ENCODE measurements at places on chromosomes 2 and 18.

GRCh38 chr2:18903750-18904149 is 314.4 kb upstream of the NT5C1B start:
- DNase-seq, result no peak

DNA sequence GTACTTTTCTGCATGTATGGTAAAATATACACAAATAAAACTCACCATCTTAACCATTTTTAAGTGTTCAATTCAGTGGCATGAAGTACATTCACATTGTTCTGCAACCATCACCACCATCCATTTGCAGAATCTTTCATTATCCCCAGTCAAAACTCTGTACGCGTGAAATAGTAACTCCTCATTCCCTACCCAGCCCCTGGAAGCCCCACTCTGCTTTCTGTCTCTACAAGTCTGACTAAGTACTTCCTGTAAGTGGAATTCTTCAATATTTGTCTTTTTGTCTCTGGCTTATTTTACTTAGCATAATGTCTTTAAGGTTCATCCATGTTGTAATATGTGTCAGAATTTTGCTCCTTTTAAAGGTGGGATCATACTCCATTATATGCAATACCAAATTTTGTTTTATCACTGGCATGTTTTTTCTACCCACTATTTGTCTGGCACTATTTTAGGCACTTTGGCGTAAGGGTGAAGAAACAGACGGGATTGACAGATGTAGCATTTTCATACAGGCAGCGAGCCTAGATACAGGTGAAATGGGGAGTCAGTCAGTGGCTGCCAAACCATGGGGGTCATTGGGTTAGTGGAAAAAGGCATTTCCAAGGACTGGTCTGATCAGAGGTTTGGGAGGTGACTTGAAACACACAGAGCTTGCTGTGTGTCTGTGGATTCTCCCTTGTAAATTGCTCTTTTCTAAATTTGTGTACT is 163.2 kb upstream of the MYCN start:
- no peak for DNase-seq

DNA sequence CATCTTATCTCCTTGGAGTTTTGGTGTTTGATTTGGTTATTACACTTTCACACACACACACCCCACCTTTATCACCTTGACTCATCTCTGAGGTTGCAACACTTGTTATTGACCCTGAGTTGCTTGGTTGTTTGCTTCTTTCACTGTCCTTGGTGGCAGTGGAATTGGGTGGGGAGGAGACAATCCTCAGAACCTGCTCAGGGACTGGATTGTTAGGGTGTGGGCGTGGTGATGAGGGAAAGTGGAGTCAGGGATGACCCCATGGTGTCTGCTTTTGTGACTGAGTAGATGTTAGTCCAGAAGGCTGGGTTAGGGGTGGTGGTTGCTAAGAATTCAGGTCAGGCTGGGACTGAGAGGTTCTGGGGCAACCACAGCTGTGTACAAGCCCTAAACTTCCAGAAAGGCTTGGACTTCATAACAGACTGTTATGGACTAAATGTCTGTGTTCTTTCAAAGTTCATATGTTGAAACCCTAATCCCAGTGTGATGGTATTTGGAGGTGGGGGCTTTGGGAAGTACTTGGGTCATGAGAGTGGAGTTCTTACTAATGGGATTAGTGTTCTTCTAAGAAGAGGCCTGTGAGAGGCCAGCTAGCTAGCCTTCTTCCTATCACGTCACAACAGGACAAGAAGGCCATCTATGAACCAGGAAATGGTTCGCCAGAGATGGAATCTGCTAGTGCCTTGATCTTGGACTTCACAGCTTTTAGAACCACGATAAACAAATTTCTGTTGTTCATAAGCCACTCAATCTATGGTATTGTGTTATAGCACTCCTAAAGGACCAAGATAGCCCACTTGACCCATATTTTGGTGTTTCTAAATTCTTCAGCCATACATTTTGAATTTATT is 3.4 kb upstream of the DIS3L2 start:
- DNase-seq, result no peak

- no peak for DNase-seq
Observed at GRCh38 chr2:31353179-31353578, 61.4 kb downstream of the XDH start.

DNA sequence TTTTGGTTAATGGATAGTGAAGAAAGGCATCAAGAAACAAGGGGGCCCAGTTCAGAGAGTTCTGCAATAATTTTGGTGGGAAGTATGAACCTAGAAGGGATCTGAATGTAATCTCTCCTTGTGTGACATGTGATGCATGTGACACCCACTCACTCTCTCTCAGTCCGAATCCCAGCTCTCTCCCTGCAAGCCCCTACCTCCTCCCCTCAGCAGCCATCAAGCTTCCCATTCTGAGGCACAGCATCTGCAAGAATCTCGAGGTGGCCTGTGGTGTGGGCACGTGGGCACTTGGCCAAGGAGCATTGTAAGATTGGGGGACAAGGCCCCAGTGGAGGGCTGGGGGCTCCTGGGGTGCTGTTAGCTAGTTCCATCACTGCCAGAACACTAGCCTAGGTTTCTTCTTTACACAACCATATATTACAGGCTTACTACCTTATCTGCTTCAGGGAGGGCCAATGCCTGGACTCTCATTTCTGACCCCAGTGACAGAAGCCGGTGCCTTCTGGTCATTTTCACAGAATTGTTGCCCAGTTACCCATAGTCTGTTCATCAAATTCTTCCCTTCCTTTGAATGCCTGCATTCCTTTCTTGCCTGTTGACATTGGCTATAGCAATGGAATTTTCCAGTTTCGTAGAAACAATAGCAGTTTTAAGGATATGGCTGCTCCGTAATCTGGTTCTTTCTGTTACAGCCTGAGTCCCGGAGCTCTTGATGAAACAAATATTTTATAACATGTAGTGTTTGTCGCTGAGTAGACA is 13.3 kb upstream of the LCLAT1 start:
- no peak for DNase-seq

GRCh38 chr2:70328921-70329561 is 27.2 kb upstream of the FAM136A start:
- DNase-seq, result no peak

GRCh38 chr18:11800566-11801334 is 50.5 kb upstream of the CHMP1B start:
- DNase-seq, result no peak

DNA sequence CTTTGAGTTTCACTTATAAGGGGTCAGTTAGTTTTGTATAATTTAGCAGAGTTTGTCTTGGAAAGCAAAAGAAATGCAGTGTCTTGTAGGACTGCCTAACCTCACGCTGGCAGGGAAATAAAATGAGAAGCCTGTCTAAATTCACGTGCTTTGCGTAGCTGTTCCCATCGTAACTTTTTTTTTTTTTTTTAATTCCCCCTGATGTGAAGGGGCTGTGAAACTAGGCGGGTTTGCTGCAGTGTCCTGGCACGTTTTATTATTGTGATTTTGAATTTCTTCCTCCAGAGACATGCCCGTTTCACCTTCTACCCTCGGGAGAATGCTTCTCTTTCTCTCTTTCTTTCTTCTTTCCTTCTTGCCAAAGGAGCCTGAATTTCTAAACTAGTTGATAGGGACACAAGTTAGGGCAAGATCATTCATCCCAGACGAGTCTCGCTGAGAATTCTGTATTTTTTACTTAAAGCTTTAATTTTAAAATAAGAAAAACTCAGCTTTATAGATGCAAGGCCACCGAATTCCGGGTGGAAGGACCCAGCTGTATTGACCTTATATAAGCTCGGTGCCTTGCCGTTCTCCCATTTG is 2.3 kb downstream of the MEIS1 start:
- DNase-seq, result no peak

GRCh38 chr2:208001924-208002323 is 23.4 kb downstream of the PLEKHM3 start:
- DNase-seq, result no peak

DNA sequence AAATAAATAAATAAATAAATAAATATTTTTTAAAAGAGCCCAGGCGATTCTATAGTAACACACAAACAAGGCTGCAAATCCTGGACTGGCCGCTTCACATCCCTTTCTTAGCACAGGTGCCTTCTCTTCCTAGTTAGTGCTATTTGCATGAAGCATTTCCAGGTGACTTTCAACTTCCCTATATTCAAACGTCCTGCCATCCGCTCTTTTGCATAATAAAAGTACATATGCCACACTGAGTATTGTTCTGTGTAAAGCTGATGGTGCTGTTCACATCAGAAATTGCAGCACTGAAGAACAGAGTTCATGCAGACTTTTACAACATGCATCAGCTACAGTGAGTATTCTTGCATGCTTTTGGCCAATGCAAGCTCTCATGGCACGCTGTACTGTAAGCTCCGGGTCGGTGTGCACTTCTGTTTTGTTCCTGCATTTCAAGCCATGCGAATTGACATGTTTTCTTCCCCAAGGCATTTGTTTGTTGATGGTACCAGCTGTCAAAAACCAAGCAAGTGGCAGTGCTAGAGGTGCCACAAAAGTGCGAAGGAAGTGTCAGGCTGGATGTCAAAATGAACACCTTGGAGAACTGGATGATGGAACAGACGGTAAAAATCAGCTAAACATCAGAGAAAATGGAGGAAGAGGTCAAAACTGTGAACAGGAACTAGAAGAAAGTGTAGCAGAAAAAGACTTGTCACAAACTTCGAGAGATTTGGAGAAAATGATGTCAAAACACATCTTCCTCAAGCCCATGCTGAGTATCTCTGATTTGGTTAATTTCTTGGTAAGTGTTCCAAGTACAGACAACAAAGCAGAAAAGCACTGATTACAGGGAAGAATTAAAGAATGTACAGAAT is 25.5 kb upstream of the CEP68 start:
- no peak for DNase-seq

GRCh38 chr18:22499421-22499820 is 81.7 kb upstream of the CTAGE1 start:
- DNase-seq, result no peak

GRCh38 chr2:159811232-159811631 is 13.2 kb upstream of the CD302 start:
- no peak for DNase-seq

GRCh38 chr2:102417946-102418345 is 5.0 kb upstream of the IL18RAP start:
- DNase-seq, result no peak
